Ureter (tissue), 1 donor: ENCODE measurements at places on chromosomes 12 and 14.

DNA sequence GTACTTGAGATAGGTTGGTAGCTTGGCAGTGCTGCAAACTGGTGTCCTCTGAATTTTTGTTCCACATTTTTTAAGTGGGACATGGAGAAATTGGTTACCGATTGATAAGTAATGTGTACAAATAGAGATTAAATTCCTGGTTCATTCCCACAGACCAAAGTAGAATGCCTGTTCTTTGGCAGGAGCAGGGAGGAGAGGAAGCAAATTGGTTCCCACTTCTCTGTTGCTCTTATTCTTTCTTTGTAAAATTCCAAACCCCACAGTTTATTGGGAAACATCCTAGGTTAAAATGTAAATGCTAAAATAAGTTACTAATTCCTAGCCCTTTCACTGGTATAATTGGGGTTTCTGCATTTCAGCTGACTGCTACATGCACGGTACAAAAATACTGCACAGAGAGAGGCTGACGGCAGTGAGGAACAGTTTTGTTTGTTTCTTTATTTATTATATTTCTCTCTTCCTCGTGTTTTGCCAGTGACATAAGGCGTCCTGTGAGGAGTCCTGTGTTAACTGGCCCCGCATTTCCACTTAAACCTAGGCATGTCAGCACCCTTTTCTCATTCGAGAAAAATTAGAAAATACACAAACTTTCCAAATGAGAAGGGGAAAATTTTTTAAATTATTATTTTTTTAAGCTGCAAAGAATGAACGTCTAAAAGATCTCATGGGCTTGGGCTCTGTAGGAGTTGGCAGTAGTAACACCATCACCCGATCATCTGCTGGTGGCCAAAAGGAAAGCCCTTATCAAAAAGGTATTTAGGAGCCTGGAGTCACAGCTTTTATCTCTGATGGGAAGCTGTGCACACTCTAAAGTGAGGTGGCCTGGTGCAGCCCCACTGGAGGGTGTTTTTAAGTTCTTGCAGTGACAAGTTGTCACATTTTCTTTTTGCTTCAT lies 25.4 kb upstream of the BCL7A start:
- DNase-seq = no peak

DNA sequence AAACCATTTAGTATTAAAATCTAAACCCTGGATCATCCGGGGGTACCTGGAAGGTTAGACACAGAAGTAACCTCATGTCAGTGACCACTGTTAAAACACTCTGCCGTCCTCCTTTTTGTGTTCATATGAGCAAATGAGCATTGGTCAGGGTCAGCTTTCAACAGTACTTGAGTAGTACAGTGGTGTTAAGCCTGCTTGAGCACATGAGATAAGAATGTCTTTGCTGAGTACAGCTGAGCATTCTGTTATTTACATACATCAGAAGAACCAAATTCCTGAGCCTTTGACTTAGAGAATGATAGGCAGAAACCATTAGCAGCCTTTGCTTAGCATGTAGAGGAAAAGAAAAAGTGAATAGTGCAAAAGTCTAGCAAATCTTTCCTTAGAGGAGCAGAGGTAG lies 38.6 kb upstream of the LRTM2 start:
- DNase-seq = no peak

- DNase-seq = no peak
These were observed 119.1 kb upstream of the PMCH start for GRCh38 chr12:102316723-102317122.

- no peak for DNase-seq
These were observed 23.9 kb downstream of the PHLDA1 start for GRCh38 chr12:76007640-76008039.

DNA sequence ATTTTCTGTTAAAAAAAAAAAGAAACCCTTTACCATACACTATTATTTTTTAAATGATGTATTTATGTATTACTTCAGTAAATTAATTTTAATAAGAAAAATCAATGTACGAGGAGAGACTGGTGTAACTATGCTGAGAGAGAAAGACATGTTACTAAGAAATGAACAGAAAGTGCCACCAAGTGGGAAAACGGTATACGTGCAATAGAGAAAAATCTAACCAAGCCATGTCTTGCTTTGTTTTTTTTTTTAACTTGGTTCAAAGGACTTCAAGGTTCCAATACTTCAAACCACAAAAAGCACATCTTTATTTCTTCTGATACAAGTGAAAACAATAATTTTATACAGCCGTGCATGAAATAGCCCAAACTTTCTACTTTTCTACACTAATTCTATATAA lies 22.9 kb downstream of the NDUFA12 start:
- DNase-seq = no peak

DNA sequence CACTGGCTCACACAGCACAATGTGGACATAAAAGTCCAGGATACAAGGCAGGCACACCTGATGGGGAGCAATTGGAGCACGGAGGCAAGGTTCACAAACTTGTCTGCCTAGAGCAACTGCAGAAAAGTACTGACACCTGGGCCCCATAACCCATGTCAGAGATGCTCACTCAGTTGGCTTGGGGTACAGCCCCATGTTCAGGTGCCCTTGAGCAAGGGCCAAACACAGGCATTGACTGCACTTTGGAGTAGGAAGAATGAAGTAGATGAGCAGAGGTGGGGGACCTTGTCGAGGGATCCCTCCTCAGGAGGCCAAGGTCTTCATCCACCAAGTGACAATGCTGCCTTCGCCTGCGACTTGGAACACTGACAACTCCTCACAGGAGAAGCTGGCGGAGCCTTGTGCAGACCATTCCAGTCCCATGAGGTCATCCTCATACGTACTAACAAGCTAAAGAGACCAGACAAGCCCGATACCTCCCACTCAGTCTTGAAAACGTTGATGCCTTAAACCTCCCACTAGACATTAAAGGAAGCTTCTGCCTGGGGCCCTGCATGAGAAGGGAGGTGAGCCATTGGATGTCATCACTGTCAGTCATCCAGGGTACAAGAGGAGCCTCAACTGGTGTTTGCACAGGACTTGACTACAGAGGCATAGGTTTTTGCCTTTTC lies 42.5 kb upstream of the C14orf180 start:
- no peak for DNase-seq

DNA sequence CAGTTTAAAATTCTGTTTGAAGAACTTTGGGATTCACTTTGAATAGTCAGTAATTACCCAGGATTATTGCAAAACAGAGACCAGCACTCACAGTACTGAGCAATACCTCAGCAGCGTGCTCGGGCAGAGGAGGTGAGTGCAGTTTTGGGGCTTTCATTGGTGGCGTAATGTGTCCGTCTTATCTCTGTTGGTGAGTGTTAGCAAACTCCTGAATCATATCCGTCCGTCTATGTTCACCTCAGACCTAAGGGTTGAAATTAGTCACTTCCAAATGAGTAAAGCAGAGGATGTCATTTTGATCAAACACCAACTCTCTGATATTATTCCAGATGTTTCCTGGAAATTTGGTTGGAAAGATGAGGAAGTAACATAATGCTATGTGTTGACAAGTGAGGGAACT lies 82.8 kb downstream of the BORCS5 start:
- no peak for DNase-seq

GRCh38 chr14:101045511-101045910 lies 142.0 kb upstream of the RTL1 start:
- DNase-seq = no peak

GRCh38 chr12:126952096-126953007 lies 1314.6 kb upstream of the TMEM132C start:
- no peak for DNase-seq
